Osteoblast (primary cell): ENCODE measurements at places on chromosomes 2 and 18. TPM values are rescaled to one million over a fixed set of nuclear protein-coding genes. Genes with fewer than 3 reads are reported as not detected.
A peak's percentile ranks its signal among the peaks of the same experiment; 100 is the strongest.

NCKAP5 gene
- 1.8 TPM in 2 replicates for total RNA-seq

DSEL gene
- total RNA-seq, result 119 and 157 TPM in 2 replicates

MYL1 gene
- not detected in 2 replicates for total RNA-seq

DNA sequence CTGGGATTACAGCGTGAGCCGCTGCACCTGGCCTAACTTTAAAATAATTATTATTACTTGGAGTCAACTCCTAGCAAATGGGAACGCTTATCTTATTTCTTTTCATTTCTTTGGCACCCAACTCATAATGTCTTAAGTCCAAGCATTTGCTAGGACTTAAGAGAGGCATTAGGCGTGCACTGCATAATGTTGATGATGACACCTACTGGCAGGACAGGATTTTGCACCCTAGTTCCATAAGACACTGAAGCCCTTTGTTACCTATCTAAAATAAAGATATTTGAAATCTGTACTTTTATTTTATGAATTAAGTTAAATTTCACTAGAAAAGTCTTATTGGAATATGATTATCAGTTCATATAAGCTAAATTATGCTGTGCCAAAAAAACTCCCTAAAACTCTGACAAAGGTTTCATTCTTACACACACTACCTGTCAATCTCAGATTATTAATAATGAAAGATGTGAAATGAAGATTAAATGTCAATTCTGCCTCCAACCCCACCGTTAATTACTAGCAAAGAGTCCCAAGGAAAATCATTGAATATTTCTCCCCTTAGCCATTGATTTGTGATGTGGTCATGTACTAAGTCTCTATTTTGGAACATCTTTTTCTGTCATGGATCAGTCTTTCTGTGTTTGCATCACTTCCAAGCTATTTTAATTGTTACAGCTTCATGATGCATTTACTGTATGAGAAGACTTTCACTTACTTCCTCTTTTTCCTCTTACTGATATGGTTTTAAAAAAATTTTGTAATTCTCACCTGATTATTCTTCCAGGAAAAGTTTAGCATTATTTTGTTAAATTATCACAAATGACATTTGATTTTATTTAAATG is 12.7 kb upstream of the CDH2 start:
- peak; percentile 57 for DNase-seq
- no peaks in the 10 kb centered on the region for H3K36me3 ChIP-seq
- no peaks in the 10 kb centered on the region for H3K27me3 ChIP-seq
- H3K4me1 ChIP-seq, result no peaks in the 10 kb centered on the region

- DNase-seq, result no peak
- H3K4me1 ChIP-seq, result peaks cover 42% of the 10 kb centered on the region
- H3K27me3 ChIP-seq, result no peaks in the 10 kb centered on the region
These were observed 101.5 kb downstream of the VAPA start for GRCh38 chr18:10015288-10015701.

DNA sequence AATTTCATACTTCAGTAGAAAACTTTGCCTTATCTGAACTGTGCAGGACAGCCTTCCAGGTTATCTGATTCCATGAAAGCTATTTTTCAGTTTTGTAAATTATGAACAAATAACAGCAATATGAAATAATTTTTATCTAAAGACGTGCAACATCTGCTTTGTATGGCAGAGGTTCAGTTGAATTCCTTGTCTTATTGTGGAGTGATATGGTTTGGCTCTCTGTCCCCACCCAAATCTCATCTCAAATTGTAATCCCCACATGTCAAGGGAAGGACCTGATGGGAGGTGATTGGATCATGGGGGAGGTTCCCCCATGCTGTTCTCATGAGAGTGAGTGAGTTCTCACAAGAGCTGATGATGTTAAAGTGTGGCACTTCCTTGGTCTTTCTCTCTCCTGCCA is 18.1 kb upstream of the RPIA start:
- no peak overlapping the region for H3K4me3 ChIP-seq
- H3K36me3 ChIP-seq, result no peaks in the 10 kb centered on the region
